ENCODE measurements at places on chromosomes 3 and 15. TPM values are rescaled to one million over a fixed set of nuclear protein-coding genes. Genes with fewer than 3 reads are reported as not detected.

Gene PLA2G4E
- total RNA-seq: not detected

Gene BFSP2
- not detected for total RNA-seq

Gene UNC45A
- 56.2 TPM for total RNA-seq

Gene MYO9A
- 25.1 TPM for total RNA-seq

Gene GOLGA8H
- total RNA-seq: 0.32 TPM

Gene PLA1A
- 0.91 TPM for total RNA-seq

GRCh38 chr3:187750006-187750512 lies 4.8 kb upstream of the BCL6 start:
- H3K4me3 ChIP-seq: no peak overlapping the region
- DNase-seq: peak; percentile 51
- no peaks in the 10 kb centered on the region for H3K27me3 ChIP-seq
- H3K4me1 ChIP-seq: peaks cover 4% of the 10 kb centered on the region
- no peak overlapping the region for H3K27ac ChIP-seq
- no peaks in the 10 kb centered on the region for H3K36me3 ChIP-seq

DNA sequence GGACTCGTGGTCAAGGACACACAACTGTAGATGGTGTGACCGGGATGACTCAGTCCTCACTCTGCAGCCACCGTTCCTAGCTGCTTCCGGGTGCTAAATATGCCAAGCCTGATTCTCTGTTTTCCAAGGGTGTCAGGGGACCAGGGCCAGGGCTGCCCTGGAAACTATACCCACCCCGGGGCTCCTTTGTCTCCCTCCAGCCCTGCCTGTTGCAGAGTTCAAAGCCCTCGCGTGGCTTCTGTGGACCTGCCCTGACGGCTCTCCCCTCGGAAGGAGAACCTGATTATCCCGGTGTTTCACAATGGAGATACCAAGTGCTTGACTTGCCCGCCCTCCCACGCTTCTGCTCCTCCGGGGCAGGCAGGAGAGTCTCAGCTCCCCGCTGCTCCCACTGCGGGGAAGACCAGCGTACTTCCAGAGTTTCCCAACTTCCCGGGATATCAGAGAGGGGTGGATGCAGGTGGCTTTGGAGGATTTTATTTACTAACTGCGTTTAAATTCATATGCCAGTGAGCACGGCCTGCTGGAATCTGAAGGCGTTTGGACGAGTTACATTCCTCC lies 125.0 kb downstream of the ASB7 start:
- H3K4me3 ChIP-seq: no peak overlapping the region
- no peaks in the 10 kb centered on the region for H3K27me3 ChIP-seq
- peaks cover 38% of the 10 kb centered on the region for H3K4me1 ChIP-seq

DNA sequence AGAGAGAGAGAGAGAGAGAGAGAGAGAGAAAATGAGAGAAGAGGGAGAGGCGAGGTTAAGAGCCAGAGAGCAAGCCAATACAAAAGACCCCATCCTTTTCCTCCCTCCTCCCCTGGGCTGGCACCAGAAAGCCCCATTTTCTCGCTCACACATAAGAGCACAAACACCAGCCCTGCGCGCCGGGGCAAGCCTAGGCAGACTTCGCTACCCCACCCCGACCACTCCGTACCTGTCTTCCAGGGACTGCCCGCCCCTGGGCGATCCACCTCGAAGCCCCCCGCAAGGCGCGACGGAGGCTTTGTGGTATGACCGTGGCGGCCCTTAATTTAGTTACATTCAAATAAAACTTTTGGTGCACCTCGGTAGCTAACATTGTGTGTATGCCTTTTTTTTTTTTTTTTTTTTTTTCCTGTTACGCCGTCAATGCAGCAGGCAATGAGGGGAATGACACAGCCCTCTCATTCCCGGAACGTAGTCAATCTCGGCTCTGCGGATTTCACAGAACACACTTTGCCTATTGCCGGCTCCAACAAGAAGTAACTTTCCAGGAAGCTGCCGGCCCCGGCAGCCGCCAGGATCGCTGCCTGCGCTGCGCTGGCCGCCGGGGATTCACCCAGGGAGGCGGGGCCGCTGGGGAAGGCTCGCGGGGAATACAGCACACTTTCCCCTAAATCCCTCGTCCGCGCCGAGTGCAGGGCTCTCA lies 7.7 kb downstream of the BCL6 start:
- H3K4me1 ChIP-seq: peaks cover 51% of the 10 kb centered on the region
- H3K27me3 ChIP-seq: no peaks in the 10 kb centered on the region
- H3K36me3 ChIP-seq: peaks cover 17% of the 10 kb centered on the region
- peak overlapping the region; percentile 69 for H3K4me3 ChIP-seq

DNA sequence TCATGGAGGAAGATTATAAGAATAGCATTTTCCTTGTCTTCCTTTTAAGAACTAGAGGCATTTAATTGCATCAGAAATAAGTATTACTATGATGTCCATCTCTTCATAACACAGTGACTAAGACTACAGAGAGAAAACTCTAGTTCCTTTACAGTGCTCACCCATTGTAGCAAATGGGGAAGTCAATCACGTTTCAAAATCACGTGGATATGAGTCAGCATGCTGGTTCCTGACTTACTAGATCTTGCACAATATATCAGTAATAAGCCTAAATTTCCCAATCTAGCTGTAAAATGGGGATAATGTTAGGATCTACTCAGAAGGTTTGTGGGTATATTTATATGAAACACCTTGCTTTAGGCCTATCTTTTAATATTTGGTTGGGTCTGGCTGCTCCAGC lies 254.8 kb upstream of the EOMES start:
- no peak overlapping the region for H3K27ac ChIP-seq
- no peaks in the 10 kb centered on the region for H3K27me3 ChIP-seq
- H3K4me3 ChIP-seq: no peak overlapping the region
- no peaks in the 10 kb centered on the region for H3K4me1 ChIP-seq
- H3K36me3 ChIP-seq: no peaks in the 10 kb centered on the region
- no peak for DNase-seq

DNA sequence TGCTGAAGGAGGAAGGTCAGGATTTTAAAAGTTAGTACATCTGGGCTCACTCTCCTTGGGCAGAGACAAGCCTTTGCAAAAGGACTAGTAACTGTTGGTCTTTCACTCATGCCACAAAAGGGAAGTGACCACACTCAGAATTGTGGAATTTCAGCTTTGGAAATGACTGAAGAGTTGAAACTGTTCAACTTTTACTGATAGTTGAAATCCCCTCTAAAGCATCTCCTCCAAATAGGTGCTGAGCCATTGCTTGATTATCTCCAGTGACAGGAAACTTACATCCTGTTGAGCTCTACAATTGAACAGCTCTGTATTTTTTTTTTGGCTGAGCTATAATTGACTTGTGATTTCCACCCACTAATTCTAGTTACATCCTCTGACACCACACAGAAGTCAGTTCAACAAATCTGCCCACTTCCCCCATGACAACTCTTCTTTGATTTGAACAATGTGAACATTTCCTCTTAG lies 254.8 kb upstream of the TPRG1 start:
- no peak for DNase-seq
- no peak overlapping the region for H3K4me3 ChIP-seq
- H3K27ac ChIP-seq: no peak overlapping the region

- H3K27ac ChIP-seq: no peak overlapping the region
- H3K4me1 ChIP-seq: no peaks in the 10 kb centered on the region
- no peak overlapping the region for H3K4me3 ChIP-seq
- no peaks in the 10 kb centered on the region for H3K27me3 ChIP-seq
- no peaks in the 10 kb centered on the region for H3K36me3 ChIP-seq
- DNase-seq: no peak
Observed at GRCh38 chr3:140756240-140757016, 78.6 kb downstream of the TRIM42 start.

DNA sequence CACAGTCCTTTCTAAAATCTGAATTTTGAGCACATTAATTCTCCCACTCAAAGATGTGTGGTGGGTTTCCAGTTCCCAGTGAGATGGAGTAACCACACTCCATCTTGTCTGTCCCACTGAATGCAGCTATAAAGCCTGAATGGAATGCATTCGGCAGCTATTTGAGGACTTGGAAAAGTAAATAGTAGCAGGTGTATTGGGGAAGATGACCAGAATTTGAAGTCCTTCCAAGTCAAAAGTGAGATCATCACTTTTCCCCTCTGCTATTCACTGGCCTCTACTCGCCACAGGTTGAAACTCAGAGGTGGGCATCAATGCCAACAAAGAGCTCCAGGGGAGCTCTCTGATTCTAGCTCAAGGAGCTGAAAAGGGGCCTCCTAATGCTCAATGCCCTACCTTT lies 8.1 kb upstream of the GNB5 start:
- H3K27ac ChIP-seq: no peak overlapping the region
- no peak for DNase-seq
- H3K36me3 ChIP-seq: no peaks in the 10 kb centered on the region
- no peaks in the 10 kb centered on the region for H3K4me1 ChIP-seq
- H3K4me3 ChIP-seq: no peak overlapping the region
- no peaks in the 10 kb centered on the region for H3K27me3 ChIP-seq

GRCh38 chr3:8536096-8537056 lies 34.8 kb downstream of the LMCD1 start:
- H3K27ac ChIP-seq: peak overlapping the region; percentile 5
- peaks cover 12% of the 10 kb centered on the region for H3K36me3 ChIP-seq
- peak; percentile 77 for DNase-seq
